ENCODE measurements at places on chromosomes 12 and 14.
A peak's percentile ranks its signal among the peaks of the same experiment; 100 is the strongest.

GRCh38 chr12:49962861-49963765, 1.4 kb downstream of the AQP5 start:
- no peak for DNase-seq

GRCh38 chr14:103107941-103108748, 13.6 kb downstream of the EXOC3L4 start:
- no peak for DNase-seq

DNA sequence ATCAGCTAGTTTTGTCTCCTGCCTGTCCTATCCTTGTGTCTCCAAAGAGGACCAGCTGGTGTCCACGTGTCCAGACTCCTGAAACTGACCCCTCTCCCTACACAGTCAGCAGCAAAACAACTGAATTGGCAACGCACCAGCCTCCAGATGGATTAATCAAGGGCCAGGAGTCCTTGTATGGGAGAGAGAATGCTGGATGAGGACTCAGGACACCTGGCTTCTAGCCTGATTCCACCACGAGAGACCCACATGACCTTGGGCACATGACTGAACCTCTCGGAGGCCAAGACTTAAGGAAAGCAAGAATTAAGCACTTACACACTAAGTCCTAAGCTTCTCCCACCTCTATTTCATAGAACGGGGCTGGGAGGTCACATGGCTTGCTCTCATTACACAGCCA, 60.4 kb upstream of the CMKLR1 start:
- no peak for DNase-seq

DNA sequence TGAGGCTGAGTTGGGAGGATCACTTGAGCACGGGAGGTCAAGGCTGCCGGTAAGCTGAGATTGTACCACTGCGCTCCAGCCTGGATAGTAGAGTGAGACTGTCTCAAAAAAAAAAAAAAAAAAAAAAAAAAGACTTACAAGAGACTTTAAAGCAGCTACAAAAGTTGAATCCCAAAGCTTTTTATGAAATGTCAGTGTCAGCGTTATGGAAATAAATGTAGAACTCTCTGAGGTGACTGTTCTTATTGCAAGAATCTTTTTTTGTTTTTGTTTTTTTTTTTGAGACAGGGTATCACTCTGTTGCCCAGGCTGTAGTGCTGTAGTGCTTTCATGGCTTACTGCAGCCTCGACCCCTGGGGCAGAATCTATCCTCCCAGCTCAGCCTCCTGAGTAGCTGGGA, 17.2 kb downstream of the FUT8 start:
- DNase-seq: no peak

GRCh38 chr12:11854011-11854499, 204.6 kb downstream of the ETV6 start:
- DNase-seq: no peak

DNA sequence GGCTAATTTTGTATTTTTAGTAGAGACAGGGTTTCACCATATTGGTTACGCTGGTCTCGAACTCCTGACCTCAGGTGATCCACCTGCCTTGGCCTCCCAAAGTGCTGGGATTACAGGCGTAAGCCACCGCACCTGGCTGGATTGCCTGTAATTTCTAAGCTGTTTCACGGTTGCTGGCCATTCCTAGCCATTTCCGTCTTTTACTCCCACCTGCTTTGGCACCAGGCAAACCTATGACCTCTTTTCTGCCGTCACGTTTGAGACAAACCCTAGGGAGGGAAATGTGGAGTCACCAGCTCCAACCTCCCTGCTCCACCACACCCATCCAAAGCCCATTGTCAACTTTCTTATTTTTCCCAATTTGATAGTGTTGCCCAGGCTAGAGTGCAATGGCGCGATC, 1.2 kb downstream of the GPR132 start:
- no peak for DNase-seq

DNA sequence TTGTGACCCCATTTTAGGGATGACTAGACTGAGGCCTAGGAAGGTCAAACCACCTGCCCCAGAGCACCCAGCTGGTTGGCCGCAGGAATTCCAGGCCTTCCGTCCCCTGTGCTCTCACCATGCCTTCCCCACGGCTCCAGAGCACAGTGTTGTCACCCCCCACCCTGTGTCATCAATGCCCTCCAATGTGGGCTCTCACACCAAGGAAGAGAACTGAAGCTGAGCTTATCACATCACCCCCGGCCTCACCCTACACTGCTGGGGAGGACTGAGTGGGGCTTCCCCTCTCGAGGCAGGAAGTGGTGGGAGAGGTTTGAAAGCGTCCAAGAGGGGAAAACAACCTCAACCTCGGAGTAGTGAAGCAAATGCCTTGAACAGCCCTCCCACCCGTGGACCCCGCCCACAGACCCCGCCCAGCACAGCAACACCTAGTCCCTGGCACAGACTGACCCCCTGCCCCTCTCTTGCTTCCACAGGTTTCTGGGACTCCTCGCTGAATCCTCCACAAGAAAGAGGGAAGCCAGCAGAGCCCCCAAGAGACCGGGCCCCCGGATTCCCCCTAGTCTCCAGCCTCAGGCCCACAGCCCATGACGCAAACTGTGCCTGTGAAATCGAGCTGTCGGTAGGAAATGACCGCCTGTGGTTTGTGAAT, 97.2 kb downstream of the LGMN start:
- DNase-seq: no peak

DNA sequence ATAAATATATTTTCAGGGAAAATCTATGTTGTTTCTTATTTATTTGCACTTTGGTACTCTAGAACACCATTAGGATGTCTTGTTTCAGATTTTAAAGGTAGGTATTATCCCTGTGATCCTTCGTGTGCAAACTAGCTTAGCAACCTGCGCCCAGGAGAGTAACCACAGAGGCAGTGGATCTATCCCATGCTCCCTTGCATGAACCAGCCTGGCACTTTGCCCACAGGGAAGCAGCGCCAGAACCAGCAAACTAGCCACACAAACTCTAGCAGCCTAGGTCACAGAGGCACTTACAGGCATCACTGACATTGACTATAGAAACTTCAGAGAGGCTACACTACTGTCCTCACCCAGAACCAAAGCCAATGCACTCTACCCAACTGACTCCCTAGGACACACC, 76.1 kb downstream of the TSHR start:
- DNase-seq: no peak

DNA sequence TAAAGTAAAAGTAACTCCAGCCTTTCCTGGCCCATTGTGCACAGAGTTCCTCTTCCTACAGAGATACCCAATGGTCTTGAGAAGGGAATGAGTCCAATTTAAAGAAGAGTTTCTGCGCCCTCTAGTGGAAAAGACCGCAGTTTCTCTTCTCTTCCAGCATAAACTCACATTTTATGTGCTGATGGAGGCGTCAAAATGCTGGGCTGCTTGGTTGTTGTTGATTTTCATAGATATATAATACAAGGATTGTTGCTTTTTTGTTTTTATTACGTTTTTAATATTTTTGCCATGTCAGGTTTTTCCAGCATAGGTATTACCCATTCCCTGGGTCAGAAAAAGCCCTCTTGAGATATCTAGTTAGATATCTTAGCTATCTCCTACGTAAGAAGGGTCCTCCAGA, 356.9 kb upstream of the STXBP6 start:
- DNase-seq: peak; percentile 38

DNA sequence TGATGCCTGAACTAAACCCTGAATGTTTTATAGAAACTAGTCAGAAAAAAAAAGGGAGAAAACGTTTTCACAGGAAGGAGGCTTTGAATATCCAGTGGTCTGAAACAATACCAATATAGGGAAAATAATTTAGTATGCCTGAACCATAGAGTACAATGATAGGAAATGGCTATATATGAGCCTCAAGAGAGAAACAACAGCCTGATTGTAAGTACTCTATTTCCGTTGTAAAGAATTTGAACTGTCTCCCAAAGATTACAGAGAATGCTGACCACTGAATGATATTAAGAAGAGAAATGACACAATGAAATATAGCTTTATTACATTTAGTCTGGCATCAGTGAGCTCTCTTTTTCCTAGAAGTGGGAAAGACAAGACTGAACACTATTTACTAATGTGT, 5.5 kb upstream of the GABARAPL1 start:
- DNase-seq: no peak

DNA sequence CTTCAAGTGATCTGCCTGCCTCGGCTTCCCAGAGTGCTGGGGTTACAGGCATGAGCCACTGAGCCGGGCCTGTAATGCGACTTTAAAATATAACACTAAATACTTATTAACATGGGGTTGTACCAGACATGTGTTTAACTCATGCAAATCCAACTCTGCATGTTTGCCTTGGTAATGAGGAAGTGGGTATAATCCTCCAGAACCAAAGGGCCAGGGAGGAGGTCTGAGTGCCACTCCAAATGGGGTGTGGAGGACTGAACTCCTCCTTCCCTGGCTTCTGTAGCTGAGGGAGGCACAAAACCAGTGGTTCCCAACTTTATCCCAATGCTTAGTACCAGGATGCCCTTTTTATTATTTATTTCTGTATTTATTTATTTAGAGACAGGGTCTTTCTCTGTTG, 61.6 kb upstream of the MED13L start:
- DNase-seq: no peak

GRCh38 chr14:71212093-71212492, 304.8 kb downstream of the PCNX1 start:
- DNase-seq: no peak

GRCh38 chr12:95004610-95005009, 1.1 kb upstream of the NDUFA12 start:
- no peak for DNase-seq

GRCh38 chr14:105914738-105915385, 388.5 kb downstream of the TMEM121 start:
- no peak for DNase-seq

GRCh38 chr12:122190842-122191668, 8.1 kb downstream of the LRRC43 start:
- no peak for DNase-seq

DNA sequence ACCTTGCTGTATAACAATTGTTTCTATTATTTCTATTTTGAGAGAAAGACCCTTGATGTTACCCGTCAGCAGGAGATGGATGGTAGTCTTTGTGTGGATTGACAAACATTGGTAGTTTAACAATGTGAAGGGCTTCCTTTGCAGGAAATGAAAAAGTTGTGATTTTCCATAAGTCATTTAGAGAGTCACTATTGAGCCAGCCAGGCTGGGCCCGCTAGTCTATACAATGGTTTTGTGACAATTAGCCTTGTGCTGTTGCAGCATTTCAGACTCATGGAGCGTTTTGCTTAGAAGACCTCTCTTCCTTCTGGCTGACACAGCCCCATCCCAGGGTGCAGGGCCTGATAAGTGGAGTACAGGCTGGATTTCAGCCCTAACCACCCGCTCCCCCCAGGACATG, 18.3 kb upstream of the SLC38A2 start:
- DNase-seq: no peak

- DNase-seq: peak; percentile 59
These were observed 630 bp downstream of the NELL2 start for GRCh38 chr12:44875417-44875953.

DNA sequence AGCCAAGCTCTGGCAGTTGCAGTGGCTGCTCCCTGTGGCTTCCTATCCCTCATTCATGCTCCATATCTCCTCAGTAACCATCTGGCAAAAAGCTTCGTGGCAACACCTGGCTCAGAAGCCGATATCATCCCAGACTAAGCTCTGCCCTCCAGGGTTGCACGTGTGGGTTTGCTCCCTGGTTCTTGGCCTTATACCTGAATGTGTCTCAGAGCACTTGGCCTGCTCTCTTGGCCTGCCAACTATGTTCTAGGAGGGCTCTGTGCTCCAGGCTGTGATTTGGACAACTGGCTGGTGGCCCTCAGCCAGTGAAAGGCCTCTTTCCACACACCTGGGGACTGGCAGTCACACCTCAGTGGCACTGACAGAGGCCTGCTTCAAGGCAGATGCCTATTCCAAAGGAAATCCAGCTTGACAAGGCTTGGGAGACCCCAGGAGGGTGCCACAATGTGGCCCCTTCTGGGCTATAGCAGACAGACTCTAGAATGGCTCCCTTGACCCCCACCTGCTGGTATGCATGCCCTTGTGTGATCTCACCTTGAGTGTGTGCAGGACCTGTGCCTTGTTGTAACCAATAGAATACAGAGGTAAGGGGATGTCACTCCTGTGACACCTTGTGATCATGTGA, 10.5 kb downstream of the PLD4 start:
- no peak for DNase-seq

GRCh38 chr12:71216725-71217579, 59.2 kb upstream of the TSPAN8 start:
- DNase-seq: peak; percentile 49

GRCh38 chr12:107337346-107338095, 244.2 kb upstream of the CRY1 start:
- no peak for DNase-seq

DNA sequence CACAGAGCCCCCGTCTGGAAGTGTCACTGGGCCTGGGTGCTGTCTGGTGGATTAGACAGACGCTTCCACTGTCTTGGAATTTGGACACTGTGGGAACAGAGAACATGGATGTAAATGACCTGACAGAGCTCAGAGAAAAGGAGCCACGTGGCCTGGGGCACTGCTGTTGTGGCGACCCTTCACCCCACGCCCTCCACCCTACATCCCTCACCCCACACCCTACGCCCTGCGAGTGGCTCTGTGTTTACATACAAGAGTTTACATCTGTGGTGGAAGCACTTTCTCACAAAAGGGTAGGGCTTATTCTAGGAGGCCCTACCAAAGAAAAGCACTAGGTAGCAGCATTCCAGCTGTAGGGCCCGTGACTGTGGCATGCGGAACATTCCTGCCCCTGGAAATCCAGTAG, 47.7 kb downstream of the B4GALNT3 start:
- no peak for DNase-seq

DNA sequence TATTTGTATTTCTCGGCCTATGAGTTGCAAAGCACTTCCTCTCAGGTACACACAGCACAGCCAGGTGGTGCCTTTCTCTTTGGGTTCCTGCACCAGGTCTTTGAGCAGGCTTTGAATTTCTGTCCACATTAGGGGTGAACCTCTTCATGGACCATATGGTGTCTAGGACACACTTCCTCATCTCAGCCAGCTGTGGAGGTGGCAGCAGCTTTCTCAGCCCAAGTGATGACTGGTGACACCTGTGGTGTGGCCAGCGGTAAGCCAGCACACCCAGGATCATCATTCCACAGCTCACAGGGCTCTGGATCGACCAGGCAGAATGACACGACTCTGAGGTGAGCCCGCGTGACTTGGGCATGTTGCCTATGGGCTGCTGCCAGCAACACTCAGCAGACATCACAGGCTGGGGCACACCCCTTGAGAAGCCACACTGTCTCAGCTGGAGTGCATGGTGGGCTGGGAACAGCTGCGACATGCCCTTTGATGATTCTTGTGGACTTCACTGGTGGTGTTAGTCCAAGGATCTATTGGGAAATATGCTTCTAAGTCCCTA, 36.8 kb downstream of the SLC5A8 start:
- DNase-seq: no peak

GRCh38 chr12:112937741-112938719, at the start of gene OAS3:
Gene OAS3 (plus strand): TSS chr12:112938474. CDS start chr12:112938531, 57 bp downstream.
- peak; percentile 34 for DNase-seq

GRCh38 chr12:20189767-20190166, 178.6 kb upstream of the PDE3A start:
- no peak for DNase-seq

GRCh38 chr12:115840159-115840558, 437.3 kb downstream of the MED13L start:
- no peak for DNase-seq

- no peak for DNase-seq
These were observed 39.1 kb downstream of the DDHD1 start for GRCh38 chr14:53113989-53114388.

GRCh38 chr12:54195737-54196347, 7.1 kb upstream of the SMUG1 start:
- DNase-seq: no peak

- no peak for DNase-seq
These were observed 40.5 kb downstream of the RASSF3 start for GRCh38 chr12:64650762-64651161.

GRCh38 chr14:50127802-50128201, 11.4 kb upstream of the VCPKMT start:
- no peak for DNase-seq

All from NCI-H1105 (cell line).